Glomerular endothelial cell (primary cell): ENCODE measurements at places on chromosomes 3 and 15.

DNA sequence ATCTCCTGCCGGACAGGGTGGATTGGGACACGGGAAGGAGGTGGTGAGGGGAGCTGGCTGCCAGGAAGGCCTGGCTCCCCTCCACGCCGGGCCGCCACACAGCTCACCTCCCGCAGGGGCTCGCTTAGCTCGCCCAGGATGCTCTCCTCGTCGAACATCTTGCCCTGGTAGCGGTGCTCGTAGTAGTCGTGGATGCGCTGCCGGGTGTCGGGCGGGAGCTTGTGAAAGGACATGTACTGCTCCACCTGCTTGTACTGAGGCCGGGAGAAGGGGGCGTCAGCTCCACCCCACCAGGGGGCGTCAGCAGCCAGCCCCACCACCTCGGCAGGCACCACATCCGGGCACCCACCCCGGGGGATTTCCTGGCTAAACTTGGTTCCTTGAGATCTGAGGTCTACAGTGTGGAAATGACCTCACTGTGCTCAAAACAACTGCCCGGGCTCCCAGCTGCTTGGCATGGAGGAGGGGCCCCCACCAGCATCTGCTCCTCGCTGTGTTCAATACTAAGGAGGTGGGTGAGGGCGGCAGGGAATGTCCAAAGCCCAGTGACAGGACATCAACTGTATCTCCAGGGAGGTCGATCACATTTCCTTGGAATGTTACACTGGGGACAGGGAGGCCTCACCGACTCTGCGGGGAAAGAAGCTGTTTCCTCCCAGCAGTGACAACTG, 43.4 kb downstream of the HCN4 start:
- DNase-seq, result no peak

DNA sequence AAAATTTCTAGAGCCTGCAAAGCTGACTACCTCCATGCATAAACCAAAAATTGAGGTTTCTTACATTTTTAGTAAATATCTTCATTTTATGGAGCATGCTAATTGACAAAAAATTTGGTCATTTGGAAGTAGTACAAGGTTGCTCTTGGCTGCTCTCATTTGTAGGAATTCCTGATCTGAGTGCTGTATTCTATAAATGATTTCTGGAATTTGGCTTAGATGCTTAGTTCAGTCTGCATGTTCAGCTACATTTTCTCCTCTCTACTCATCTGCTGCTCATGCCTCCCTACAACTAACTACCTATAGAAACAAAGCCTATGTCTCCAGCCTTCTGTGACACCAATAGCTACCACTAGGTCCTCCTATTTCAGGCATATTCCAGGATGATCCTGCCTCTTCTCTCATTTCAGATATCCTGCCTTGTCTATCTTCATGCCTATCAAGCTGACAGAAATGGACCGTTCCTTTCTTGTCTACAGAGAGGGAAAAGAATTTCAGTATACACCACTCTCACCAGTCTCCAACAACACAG, 901.1 kb downstream of the TBL1XR1 start:
- DNase-seq, result no peak

DNA sequence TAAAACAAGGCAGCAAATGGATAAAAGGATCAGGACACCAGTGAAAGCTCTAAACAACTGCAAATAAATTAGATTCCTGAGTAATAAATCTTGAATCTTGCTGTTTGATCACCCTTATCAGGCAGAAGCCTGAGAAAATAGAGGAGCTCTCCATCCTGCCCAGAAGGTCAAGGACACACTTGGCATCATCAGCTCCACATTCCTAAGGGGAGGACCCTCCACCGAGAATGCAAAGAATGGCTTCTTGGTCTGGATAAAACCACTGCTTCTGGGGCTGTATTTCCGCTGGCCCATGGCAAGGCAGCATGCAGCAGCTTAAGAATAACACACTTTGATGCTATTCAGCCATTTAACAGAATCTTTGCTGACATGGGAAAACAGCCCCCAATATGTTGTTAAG, 108.9 kb upstream of the TSC22D2 start:
- DNase-seq, result no peak

DNA sequence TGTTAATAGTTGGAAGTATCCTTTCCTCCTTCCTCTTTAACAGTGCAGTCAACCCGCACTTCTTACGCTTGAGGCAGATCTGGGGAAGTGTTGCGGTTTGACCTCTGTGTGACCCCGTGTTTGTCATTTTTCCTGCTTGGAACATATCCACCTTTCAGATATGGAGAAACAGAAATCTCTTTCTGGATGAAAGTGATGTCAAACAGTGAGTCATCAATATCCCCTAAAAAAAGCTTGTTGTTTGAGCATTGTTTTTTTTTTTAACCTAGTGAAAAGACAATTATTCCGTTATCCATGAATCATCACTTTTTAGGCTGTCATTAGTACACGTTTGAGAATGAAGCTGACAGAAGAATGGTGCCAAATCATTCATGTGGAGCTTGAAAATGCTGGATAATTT, 293.7 kb downstream of the ARPP21 start:
- peak; percentile 99 for DNase-seq

GRCh38 chr15:79076661-79077060, 13.9 kb downstream of the RASGRF1 start:
- no peak for DNase-seq

DNA sequence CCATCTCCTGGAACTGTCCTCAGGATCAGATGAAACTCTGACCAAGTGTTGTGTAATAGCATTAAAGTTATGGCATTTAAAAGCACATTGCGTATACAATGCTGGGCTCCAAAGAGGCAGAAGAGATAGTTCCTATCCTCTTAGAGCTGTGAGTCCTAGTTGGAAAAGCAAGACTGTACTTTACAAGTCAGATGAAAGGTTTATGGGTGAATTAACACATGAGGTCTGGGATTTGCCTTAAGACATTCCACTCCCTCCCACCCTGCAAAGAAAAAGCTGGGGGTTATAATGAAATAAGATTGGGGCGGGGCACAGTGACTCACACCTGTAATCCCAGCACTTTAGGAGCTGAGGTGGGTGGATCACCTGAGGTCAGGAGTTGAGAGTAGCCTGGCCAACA, 35.6 kb downstream of the SNAPC5 start:
- no peak for DNase-seq

DNA sequence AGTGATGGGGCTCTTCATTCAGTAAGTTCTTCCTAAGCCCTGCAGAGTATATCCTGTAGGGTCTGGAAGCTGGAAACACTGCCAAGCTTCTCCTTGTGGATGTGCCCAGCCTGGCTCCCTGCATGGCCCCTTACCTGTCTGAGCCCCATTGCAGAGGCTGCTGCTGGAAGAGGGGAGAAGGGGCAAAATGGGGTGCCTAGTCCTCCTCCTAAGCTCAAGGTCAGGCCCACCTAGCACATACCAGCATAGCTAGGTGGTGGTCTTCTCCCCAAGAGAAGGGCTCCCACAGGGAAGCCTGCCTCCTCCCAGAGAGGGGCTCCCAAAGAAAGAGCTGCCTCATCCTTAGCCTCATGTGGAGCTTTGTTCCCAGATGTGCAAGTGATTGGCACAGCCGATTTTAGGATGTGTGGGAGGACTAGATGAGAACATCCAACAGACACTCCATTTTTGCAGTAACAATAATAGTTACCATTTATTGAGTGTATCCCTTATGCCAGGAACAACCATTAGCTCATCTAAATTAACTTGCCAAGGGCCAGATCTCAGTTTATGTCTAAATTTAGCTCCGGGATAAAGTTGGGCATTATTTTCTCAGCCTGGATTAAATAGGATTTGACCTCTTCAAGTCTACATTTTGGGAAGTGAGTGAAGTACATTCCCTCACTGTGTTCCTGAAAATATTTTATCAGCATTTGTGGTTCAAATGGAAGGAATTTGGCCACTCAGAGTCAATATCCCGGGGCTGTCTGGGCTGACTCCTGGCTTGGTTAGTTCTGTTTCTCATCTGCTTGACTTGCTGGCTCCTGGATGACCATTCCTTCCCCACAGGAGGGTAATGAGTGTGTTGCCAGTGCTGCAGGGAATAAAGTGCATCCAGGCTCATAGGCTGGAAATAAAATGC, 291.1 kb upstream of the ROPN1 start:
- DNase-seq, result no peak

DNA sequence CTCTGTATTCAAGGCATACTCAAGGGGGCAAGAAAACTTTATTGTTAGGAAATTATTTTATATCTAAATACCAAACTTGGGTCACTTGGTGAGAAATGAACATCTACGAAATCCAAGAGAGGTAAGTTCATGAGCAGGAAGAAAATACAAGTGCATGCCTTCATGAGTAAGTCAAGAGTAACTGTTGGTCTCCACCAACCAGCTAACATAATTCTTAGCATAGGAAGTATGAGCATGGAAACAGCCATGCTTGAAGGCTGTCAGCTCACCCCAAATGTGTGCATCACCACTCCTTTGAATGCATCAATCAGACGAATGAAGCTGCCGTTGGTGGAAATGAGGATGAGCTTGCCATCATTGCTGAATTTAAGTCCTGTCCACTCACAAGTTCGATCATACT, 13.9 kb downstream of the PPM1M start:
- DNase-seq, result no peak

DNA sequence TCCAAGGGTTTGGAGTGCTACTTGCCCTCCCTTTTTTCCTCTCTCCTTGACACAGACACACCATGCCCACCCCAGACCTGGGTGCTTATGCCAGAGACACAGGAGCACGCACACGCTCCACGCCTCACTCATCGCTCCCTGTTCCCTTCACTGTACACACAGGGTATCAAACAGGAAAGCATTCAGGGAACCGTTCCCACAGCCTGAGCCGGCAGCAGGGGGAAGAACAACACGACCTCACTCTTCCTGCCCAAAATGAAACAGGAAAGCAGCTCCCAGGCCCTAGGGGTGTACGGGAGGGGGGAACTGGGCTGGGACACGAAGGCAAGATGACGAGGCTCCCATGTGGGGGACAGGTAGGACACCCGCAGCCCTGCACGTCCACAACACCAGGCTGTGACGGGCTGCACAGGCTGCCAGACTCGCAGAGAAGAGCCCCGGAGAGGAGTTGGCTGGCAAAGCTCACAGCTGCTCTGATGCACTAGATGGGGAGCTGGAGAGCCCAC, 11.2 kb downstream of the DLL4 start:
- no peak for DNase-seq

GRCh38 chr3:57233799-57234198, 6.3 kb downstream of the APPL1 start:
- DNase-seq, result no peak

DNA sequence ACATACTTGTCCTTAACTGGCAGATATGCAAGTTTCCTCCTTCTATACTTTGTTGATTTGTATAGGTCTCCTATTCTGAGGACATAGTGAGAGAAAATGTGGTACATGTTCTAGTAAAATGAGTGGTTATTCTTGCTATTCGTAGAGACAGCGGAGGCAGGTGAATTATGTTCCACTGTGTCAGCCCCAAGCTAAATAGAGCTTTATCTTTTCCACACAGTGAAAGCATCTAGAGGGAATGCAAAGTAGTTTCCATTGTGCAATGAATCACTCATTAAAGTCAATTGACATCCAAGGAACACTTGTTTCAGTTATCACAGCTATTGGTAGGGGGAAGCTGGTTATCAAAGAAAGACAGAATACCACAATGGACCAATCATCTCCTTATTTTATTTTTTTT, 262.4 kb downstream of the NLGN1 start:
- DNase-seq, result no peak

- DNase-seq, result no peak
Observed at GRCh38 chr15:29805043-29805707, 17.1 kb downstream of the TJP1 start.

DNA sequence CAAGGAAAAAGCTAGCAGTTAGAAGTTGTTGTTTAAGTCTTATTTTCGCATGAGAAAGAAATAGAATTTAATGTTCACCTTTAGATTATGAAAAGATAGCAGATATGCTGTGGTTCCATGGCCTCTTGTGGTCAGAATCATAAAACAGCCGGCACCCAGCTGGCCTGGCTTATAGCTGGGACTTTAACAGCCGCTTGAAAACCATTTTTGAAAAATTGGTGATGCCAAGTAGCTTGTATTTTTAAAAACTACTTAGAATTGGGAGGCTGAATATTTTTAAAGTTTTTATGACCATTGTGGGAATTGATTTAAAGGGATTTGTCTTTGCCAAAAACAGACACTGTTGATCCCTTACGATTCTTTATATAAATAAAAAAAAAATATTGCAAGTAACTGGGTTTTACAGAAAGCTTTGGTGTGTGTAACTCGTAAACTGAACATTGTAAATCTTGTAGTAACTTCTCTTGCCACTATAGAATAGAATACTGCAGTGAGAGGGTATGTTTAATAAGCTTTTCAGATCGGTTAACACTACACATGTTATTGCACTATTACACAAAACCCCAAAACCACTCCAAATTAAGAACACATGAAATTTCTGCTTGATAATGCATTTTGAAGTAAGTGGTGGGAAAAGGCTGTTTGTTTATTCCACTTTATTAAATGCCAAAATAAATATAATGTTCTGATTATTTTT, 6.6 kb downstream of the ARRDC4 start:
- DNase-seq, result no peak

- DNase-seq, result no peak
Observed at GRCh38 chr3:111695636-111696117, 100.5 kb upstream of the ZBED2 start.

GRCh38 chr3:117434661-117435412, 725.3 kb downstream of the TUSC7 start:
- no peak for DNase-seq

GRCh38 chr15:83911345-83911744, 257.4 kb downstream of the ADAMTSL3 start:
- no peak for DNase-seq

- no peak for DNase-seq
Observed at GRCh38 chr3:30586806-30587486, 19.5 kb upstream of the TGFBR2 start.

DNA sequence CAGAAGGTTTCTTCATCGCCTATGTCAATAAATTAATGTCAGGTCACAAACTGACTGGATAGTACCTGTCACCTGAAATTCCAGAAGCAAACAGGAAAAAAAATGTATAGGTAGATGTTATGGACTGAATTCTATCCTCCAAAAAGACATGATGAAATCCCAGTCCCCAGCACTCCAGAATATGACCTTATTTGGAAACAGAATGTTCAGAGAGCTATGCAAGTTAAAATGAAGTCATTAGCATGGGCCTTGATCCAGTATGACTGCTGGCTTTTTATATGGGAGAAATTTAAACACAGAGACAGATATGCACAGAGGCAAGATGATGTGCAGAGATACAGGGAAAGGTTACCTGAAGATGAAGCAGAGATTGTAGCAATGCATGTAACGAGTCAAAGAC, 953.4 kb downstream of the ZPLD1 start:
- DNase-seq, result no peak

GRCh38 chr3:48656061-48656840, 6.4 kb downstream of the CELSR3 start:
- DNase-seq, result no peak

GRCh38 chr3:15805756-15806266, 8.0 kb upstream of the ANKRD28 start:
- DNase-seq, result peak; percentile 93

- DNase-seq, result no peak
Observed at GRCh38 chr3:168249205-168249549, 153.5 kb upstream of the GOLIM4 start.
